NCI-H146 (cell line): ENCODE measurements at places on chromosomes 2 and 18.

DNA sequence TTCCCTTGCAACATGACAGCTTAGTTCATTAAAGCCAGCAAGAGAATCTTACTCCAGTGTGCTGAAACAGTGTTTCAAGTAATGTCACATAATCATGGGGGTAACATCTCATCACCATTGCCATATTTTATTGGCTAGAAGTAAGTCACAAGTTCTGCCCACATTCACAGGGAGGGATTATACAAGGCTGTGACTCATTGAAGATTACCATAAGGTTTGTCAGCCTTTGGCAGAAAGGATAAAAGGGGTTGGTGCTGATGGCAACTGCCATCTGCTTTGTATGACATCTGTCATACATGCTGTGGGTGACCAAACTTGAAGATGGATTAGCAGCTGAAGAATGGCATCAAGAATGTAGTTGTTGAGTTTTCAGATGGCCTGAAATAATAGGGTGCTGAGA lies 61.2 kb downstream of the KCNE4 start:
- no peak for DNase-seq

DNA sequence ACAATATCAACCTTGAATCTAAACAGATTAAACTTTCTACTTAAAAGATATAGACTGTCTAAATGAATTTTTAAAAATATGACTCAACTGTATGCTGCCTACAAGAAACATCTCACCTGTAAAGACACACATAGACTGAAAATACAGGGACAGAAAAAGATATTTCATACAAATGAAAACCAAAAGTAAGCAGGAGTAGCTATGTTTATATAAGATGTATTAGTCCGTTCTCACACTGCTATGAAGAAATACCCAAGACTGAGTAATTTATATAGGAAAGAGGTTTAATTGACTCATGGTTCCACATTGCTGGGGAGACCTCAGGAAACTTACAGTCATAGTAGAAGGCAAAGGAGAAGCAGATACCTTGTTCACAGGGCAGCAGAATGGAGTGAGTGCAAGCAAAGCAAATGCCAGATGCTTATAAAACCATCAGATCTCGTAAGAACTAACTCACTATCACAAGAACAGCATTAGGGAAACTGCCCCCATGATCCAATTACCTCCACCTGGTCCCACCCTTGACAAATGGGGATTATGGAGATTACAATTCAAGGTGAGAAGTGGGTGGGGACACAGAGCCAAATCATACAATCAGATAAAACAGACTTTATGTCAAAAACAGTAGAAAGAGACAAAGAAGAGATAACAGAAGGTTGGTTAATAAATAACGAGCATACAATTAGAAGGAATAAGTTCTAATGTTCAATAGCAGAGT lies 214.4 kb upstream of the SLC39A10 start:
- DNase-seq = no peak

DNA sequence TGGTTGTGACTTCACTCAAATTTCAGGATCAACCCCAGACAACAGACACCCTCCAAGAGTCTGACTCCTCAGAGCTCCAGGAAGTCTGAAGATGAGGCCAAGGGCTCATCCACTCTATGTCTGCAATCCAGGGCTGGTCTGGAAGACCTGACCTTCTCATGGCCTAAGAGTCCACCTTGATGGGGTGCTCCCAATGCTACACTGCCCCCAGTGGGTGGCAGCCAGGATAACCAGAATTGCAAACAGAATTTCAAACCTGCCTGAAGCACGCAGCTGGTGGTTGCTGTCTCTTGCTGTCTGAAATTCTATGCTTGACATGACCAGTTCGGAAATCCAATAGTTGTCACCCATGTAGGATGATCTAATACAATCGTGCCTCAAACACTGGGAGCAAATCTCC lies 96.0 kb downstream of the UXS1 start:
- DNase-seq = no peak

GRCh38 chr18:2407961-2408360 lies 163.3 kb downstream of the METTL4 start:
- DNase-seq = no peak

DNA sequence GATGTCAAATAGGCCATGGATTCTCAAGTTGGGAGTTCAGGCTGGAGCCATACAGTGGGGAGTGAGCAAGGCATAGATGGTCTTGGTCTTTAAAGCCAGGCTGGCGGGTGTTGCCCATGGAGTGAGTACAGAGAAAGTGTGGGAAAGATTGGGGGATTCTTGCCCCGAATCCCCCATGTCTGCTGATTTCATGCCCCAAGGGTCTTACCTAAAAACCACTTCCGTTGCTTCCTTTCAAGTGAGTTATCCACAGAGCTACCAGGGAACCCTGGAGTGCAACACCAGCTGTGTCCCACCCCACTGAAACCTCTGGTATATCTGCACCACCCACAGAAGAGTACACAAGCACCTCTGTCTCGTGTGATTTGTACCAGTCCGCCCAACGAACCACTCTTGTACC lies 31.4 kb downstream of the FHOD3 start:
- DNase-seq = no peak

DNA sequence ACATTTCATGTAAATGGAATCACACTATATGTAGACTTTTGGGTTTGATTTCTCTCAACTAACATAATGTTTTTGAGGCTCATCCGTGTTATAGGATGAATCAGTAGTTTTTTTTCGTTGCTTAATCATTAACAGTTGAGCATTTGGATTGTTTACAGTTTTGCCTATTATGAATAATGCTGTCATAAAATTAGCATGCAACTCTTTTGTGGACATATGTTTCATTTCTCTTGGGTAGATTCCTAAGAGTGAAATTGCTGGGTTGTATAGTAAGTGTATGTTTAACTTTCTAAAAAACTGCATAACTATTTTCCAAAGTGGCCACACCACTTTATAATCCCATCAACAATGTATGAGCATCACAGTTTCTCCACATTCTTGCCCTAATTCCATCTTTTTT lies 7.7 kb upstream of the RHBDD1 start:
- no peak for DNase-seq

GRCh38 chr2:133255360-133255759 lies 312.9 kb downstream of the NCKAP5 start:
- no peak for DNase-seq

DNA sequence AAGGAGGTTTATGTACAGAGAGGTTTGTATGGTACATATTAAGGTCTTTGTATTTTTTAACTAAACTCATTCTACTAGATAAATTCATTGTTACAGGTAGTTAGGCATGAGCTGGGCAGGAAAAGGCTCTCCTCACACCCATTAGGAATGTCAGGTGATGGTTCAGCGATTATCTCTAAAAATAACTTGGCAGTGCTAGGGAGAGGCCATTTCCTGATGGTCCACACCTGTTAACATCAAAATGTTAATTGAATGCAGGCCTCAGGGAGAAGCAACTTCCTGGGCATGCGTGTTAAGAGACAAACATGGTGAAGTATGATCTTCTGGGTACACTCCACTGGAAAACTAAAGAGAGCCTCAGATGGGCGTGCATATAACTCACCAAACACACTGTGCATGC lies 73.6 kb downstream of the ARL6IP6 start:
- DNase-seq = no peak

- DNase-seq = no peak
Observed at GRCh38 chr18:78758496-78758895, 221.1 kb upstream of the SALL3 start.

DNA sequence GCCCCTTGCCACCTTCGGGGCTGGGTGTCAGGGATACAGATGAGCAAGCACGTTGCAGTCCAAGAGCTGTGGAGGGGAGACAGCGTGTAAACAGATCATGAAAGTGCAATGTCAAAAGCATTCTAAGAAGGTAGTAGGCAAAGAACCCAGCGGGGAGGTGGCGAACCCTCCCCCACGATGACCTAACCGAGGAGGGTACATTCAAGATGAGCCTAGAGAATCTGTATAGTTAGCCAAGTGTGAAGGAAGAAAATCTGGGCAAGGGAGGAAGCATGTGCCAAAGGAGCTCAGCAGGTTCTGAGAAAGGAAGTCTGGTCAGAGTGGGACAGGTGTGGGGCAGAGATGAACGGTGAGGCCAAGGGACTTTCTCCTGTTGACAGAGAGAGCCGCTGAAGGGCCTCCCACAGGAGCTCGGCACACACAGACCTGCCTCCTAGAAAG lies 106.9 kb downstream of the SP3 start:
- DNase-seq = no peak

GRCh38 chr18:55317324-55317723 lies 270.7 kb downstream of the TCF4 start:
- no peak for DNase-seq

DNA sequence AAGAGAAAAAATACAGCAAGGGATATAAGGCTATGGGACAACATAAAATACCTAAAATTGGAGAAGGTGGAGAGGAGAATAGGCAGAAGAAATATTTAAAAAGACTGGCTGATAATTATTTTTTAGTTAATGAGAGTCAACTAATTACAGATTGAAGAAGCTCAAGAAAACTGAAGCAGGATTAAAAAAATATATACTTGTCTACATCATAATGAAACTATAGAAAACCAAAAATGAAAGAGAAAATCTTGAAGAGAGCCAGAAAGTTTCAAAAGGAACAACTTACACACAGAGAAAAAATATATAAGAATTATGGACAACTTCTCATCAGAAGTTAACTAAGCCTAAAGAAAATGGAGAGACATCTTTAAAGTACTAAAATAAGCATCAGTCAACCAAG lies 62.9 kb upstream of the APCDD1 start:
- no peak for DNase-seq

GRCh38 chr2:120134263-120134662 lies 88.9 kb downstream of the TMEM185B start:
- DNase-seq = no peak

- DNase-seq = no peak
Observed at GRCh38 chr18:77090546-77091174, 41.9 kb downstream of the MBP start.

GRCh38 chr2:128366713-128367511 lies 48.2 kb upstream of the HS6ST1 start:
- no peak for DNase-seq

- no peak for DNase-seq
Observed at GRCh38 chr2:129347486-129348217, 631.8 kb upstream of the RAB6C start.

DNA sequence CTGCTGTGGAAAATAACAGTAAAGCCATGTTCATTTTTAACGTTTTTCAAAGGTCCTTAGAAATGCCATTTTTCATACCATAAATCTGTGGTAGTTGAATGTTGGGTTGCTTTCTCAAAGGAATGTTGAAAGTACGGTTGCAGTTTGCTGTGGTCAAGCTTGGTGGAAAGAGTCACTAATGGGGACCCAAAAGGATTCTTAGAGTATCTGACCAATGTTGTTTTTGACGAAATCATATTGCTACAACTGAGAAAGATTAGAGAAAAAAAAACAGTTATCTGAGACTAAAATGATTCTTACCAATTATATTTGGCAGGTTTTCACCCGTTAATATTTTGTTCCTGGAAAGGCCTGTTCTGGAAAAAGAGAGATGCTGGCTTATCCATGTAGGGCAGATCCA lies 439.5 kb upstream of the ETAA1 start:
- DNase-seq = no peak

DNA sequence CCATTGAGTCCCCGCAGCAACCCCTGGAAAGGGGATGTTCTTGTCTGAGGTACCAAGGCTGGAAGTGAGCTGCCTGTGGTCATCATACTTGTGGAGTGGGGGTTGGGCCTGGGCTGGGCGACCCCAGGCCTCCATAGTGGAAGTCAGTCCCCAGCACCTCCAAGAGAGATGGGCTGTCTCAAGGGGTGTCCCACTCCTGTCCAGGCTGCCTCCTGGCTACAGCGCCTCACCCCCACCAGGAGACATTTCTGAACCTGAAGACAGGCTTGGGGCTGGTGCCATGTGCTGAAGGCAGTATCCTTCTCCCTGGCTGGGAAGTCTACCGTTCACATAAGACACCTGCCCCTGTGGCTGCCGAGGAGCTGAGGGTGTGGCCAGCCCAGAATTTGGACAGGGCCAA lies 28.9 kb downstream of the INHBB start:
- DNase-seq = no peak

GRCh38 chr2:30475542-30475941 lies 28.5 kb downstream of the LCLAT1 start:
- DNase-seq = no peak

DNA sequence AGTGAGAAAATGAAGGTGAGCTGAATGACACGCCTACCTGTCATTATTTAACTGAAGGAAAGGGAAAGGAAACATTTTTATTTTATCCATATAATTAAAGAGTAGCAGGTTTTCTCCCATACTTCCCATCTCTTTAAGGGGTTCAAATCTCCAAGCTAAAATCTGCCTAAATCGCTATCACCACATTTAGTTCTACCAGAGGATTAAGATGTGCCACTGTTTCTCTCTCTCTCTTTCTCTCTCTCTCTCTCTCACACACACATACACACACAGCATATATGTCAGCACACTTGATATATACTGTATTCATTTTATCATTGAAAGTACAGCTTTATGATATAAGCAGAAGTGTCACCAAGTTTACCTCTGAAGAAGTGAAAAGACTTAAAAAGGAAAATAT lies 3.1 kb downstream of the WIPF1 start:
- DNase-seq = no peak

DNA sequence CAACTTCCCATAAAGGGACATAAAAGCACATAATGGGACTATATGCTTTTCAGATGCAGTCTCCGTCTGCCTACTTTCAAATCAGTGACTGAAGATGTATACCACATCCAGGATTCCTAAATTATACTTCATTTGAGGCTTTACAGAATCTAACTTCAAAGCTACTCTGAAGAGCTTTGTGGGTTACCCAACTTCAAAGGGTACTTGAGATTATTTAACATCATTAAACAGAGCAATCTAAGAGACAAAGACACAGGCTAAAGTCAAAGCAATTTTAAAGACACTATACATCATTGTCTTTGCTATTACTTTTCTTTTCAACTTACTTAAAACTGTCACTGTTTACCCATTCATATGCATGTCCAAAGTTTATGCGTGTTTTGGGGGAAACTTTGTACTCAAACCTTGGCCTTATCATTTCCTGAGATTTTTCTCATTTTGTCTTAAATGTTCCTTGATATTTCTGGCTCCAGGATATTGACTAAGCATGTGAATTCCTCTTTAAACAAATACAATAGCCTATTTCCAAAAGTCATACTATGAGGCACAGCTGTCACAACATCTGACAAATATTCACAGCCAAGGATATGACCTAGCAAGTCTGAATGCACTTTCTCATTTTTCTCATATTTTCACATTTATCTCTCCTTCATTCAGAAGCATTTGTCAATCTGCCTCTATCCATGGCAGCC lies 1985.1 kb upstream of the PIK3C3 start:
- DNase-seq = no peak

GRCh38 chr2:201880579-201880978 lies 74.2 kb downstream of the CDK15 start:
- DNase-seq = no peak

- no peak for DNase-seq
Observed at GRCh38 chr2:219049282-219049681, 8.0 kb upstream of the CFAP65 start.
